ENCODE measurements at places on chromosomes 16 and 17. TPM values are rescaled to one million over a fixed set of nuclear protein-coding genes. Genes with fewer than 3 reads are reported as not detected.

The CPHXL2 gene
- polyA plus RNA-seq: not detected

The GPR179 gene
- 0.32 TPM for polyA plus RNA-seq

DNA sequence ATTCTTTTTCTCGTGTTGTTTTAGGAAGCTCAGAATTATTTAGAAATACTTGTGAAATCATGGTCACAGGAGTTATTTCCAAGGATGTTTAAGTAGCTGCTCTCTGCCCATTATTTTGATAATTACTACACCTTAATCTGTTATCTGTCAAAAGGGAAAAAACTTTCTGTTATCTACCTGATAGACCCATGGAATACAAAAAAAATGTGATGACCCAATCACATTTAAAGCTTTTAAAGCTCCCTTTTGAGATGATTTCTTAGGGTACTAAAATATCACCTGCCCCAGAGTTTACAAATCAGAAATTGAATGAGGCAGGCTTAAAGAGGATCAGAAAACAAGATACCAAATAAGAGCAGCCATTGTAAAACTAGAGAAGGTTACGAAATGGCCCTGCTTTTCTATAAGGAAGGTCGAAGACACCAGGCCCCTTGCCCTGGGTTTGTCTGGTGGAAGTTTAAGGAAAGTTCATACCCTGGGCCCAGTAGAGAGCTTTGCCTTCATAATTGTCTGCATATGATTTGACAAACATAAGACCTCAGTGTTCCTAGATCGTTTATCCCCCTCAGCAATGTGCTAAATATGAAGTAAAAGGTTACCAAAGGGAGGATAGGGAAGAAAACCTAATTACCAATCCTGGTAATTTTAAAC lies 149.9 kb upstream of the TBX2 start:
- no peaks in the 10 kb centered on the region for H3K36me3 ChIP-seq
- H3K27ac ChIP-seq: peak overlapping the region; percentile 55
- no peak overlapping the region for H3K4me3 ChIP-seq
- H3K4me1 ChIP-seq: peaks cover 29% of the 10 kb centered on the region

- no peak overlapping the region for H3K4me3 ChIP-seq
- H3K4me1 ChIP-seq: peaks cover 2% of the 10 kb centered on the region
- H3K27me3 ChIP-seq: no peaks in the 10 kb centered on the region
Observed at GRCh38 chr17:82222816-82223215, 6.0 kb upstream of the SLC16A3 start.

GRCh38 chr16:81493755-81494433 lies 49.3 kb downstream of the CMIP start:
- no peak overlapping the region for H3K4me3 ChIP-seq
- H3K27me3 ChIP-seq: no peaks in the 10 kb centered on the region
- H3K4me1 ChIP-seq: peaks cover 28% of the 10 kb centered on the region
- H3K27ac ChIP-seq: peak overlapping the region; percentile 83
- peak; percentile 91 for DNase-seq
- no peaks in the 10 kb centered on the region for H3K36me3 ChIP-seq

DNA sequence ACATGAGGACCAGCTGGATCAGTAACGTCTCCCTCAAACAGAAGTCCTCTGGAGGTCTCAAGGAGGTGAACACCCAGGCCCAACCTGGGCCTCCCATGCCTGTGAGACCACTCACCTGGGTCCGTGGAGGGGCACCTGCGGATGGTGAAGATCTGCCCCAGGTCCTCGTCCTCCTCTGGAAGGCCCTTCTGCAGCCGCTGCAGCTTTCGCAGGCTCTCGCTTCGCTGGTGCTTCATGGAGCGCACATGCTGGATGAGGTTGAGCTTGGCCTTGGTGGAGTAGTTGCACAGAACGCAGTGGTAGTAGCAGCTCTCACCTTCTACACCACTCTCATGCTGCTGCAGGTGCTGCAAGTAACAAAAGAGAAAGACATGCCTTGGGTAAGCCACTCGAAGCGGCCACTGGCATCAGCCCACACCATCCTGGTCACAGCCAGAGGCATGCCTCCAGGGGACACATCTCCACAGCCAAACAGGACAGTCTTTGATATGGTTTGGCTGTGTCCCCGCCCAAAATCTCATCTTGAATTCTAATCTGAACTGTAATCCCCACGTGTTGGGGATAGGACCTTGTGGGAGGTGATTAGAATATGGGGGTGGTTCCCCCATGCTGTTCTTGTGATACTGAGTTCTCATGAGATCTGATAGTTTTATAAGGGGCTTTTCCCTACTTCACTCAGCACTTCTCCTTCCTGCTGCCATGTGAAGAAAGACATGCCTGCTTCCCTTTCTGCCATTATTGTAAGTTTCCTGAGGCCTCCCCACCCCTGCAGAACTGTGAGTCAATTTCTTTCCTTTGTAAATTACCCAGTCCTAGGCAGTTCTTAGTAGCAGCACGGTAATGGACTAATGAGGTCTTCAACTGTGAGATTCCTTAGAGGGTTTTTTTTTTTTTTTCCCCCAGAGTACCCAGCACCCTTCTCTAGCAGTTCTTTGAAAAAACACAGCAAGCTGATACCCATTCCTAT lies 158.0 kb downstream of the ZFHX3 start:
- H3K4me1 ChIP-seq: no peaks in the 10 kb centered on the region
- no peak overlapping the region for H3K4me3 ChIP-seq
- no peak for DNase-seq
- H3K27ac ChIP-seq: no peak overlapping the region

DNA sequence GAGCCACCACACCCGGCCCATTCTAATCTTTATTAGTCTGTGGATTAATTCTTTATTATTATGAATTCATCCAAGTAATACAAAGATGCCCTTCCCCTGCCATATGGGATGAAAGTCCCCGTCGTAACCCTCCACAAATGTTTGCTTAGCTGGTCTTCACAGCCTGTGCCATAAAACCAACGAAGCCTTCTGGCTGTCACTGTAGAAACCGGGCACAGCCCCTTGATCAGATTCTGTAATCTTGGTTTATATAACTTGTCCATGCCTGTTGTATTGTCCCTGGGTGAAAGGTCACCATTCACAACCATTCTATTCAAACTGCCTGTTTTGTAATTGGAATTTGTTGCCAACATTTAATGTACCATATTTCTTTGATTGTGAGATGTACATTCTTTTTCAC lies 66.5 kb downstream of the ATP2C2 start:
- DNase-seq: no peak
- H3K4me3 ChIP-seq: no peak overlapping the region
- H3K27ac ChIP-seq: no peak overlapping the region
- no peaks in the 10 kb centered on the region for H3K4me1 ChIP-seq
- no peaks in the 10 kb centered on the region for H3K36me3 ChIP-seq

- H3K27ac ChIP-seq: no peak overlapping the region
- no peaks in the 10 kb centered on the region for H3K4me1 ChIP-seq
- H3K27me3 ChIP-seq: no peaks in the 10 kb centered on the region
- no peak overlapping the region for H3K4me3 ChIP-seq
- DNase-seq: no peak
Observed at GRCh38 chr16:87974178-87974577, 22.9 kb downstream of the BANP start.

GRCh38 chr17:77769762-77770161 lies 188.7 kb upstream of the TNRC6C start:
- H3K36me3 ChIP-seq: no peaks in the 10 kb centered on the region
- no peak overlapping the region for H3K27ac ChIP-seq
- no peaks in the 10 kb centered on the region for H3K27me3 ChIP-seq
- no peak for DNase-seq
- H3K4me1 ChIP-seq: no peaks in the 10 kb centered on the region

- H3K27ac ChIP-seq: no peak overlapping the region
- DNase-seq: no peak
- no peaks in the 10 kb centered on the region for H3K36me3 ChIP-seq
- H3K27me3 ChIP-seq: peaks cover 7% of the 10 kb centered on the region
- H3K4me1 ChIP-seq: no peaks in the 10 kb centered on the region
Observed at GRCh38 chr16:86919578-86920305, 341.4 kb downstream of the FOXL1 start.

DNA sequence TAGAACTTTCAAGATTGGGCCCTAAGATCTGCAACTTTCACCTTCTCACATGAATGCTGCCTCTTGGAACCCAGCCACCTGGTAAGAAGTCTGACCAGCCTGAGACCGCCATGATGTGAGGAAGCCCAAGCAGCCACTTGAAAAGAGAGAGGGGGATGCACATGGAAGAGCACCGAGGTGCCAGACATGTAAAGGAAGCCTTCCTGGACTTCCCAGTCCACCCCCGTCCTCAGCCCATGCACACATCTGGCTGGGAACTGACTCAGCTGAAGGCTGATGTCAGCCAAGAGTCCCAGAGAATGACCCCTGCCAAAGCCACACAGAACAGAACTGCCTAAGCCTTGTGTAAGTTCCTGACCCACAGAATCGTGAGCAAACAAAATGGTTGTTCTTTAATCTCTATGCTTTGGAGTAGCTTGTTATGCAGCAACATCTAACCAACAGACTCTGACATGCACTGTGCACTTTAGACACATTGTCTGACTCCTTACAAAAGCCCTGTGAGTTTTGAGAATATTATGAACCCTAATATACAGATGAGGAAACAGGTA lies 86.7 kb downstream of the RMI2 start:
- H3K27ac ChIP-seq: no peak overlapping the region
- H3K4me1 ChIP-seq: no peaks in the 10 kb centered on the region
- no peaks in the 10 kb centered on the region for H3K36me3 ChIP-seq
- no peaks in the 10 kb centered on the region for H3K27me3 ChIP-seq

- H3K27me3 ChIP-seq: no peaks in the 10 kb centered on the region
- DNase-seq: no peak
- no peak overlapping the region for H3K27ac ChIP-seq
- peaks cover 18% of the 10 kb centered on the region for H3K4me1 ChIP-seq
- H3K36me3 ChIP-seq: no peaks in the 10 kb centered on the region
- no peak overlapping the region for H3K4me3 ChIP-seq
Observed at GRCh38 chr17:66552371-66552770, 250.0 kb downstream of the PRKCA start.

DNA sequence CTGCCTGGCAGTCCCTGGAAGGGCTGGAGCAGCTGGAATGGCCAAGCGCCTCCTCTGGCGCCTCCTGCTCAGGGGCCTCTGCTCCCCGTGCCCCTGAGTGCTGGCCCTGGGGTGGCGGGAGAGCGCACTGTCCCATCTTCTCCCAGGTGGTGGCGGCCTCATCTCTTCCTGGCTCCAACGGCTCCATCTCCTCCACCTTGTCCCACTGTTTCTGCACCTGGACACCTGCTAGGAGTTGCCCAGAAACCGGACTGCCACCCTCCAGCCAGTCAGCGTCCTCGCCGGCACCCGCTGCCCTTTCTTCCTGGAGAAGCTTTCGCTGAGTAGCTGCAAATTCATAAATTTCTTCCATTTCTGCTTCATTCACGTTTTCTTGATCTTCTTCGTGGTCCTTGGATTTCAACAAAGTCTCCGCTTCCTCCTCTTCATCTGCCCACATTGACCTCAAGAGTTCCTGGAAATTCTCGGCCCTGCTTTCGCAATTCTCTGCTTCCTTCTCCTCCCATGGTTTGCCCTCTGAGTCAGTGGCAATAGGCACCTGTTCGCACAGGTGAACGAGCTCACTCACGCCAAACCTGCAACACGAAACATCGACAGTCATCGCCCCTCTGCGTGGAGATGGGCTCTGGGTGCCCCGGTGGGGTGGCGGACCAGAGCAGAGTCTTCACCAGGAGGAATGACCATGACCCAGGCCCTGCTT lies 13.7 kb upstream of the NLRC3 start:
- H3K27me3 ChIP-seq: no peaks in the 10 kb centered on the region
- no peaks in the 10 kb centered on the region for H3K4me1 ChIP-seq
- H3K27ac ChIP-seq: no peak overlapping the region
- DNase-seq: no peak
- no peak overlapping the region for H3K4me3 ChIP-seq
- peaks cover 6% of the 10 kb centered on the region for H3K36me3 ChIP-seq

DNA sequence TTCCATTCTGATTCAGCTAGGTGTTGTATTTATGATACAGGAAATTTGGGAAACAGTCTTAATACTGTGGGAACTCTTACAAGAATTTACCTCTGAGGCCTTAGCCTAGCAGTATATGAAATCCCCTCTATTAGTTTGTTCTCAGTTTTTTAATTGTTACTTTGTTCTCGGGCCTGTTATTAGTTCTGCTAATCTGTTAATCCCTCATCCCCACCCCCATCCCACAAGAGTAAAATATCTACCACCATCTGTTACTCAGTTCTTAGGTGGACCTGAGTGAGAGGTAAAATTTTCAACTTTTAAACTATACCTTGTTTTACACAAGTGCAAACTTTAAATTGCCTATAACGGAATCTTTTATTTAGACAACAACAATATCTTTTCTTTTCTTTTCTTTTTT lies 47.0 kb downstream of the RHOT1 start:
- DNase-seq: no peak
- H3K4me3 ChIP-seq: no peak overlapping the region
- no peaks in the 10 kb centered on the region for H3K4me1 ChIP-seq
- peaks cover 24% of the 10 kb centered on the region for H3K36me3 ChIP-seq
- no peaks in the 10 kb centered on the region for H3K27me3 ChIP-seq
- H3K27ac ChIP-seq: no peak overlapping the region

All from adrenal gland (tissue), 19 donors.